ENCODE measurements at places on chromosomes 6 and 20.

DNA sequence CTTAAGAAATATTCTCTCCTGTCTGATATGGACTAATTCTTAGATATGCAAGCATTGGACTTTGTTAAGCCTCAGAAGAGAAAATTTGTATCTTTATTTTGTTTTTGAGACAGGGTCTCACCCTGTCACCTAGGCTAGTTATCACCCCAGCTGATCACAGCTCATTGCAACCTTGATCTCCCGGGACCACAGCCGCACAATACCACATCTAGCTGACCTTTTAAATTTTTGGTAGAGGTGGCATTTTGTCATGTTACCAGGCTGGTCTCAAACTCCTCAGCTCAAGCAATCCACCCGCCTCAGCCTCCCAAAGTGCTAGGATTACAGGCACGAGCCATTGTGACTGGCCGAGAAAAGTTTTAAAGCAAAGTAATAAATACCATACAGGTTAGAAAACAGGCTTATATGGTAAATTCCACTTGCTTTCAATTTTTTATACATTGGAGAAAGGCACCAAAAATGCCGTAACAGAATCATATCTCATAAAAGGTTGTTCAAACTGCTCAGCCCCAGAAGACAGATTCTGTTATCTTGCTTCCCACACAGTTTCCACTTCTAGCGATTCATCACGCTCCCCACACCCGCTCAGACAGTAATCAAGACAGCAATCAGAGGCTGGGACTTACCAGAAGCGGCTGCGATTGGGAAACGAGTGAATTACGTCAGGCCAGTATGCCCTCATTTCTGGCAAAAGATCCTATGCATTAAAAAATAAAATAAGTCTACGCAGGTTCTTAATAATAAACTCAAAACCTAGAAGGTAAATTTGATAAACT, 13.8 kb downstream of the RNASET2 start:
- peak; percentile 96 for DNase-seq

GRCh38 chr6:155510879-155511278, 55.2 kb upstream of the NOX3 start:
- DNase-seq = no peak

- no peak for DNase-seq
Observed at GRCh38 chr6:156916130-156916801, 139.1 kb downstream of the ARID1B start.

- no peak for DNase-seq
Observed at GRCh38 chr6:128511506-128511905, 8.9 kb downstream of the PTPRK start.

- DNase-seq = no peak
Observed at GRCh38 chr6:106750142-106750918, 121.0 kb downstream of the QRSL1 start.

DNA sequence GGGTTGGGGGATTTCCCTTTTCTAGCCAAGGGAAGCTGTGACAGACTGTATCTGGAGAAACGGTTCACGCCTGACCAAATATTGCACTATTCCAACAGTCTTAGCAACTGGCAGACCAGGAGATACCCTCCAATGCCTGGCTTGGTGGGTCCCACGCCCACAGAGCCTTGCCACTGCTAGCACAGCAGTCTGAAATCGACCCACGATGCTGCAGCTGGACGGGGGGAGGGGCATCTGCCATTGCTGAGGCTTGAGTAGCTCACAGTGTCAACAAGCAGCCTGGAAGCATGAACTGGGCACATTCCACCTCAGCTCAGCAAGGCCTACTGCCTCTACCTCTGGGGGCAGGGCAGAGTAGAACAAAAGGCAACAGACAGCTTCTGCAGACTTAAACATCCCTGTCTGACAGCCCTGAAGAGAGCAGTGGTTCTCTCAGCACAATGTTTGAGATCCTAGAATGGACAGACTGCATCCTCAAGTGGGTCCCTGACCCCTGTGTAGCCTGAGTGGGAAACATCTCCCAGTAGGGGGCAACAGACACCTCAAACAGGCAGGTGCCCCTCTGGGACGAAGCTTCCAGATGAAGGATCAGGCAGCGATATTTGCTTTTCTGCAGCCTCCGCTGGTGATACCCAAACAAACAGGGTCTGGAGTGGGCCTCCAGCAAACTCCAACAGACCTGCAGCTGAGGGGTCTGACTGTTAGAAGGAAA, 89.9 kb upstream of the ECI2 start:
- no peak for DNase-seq

DNA sequence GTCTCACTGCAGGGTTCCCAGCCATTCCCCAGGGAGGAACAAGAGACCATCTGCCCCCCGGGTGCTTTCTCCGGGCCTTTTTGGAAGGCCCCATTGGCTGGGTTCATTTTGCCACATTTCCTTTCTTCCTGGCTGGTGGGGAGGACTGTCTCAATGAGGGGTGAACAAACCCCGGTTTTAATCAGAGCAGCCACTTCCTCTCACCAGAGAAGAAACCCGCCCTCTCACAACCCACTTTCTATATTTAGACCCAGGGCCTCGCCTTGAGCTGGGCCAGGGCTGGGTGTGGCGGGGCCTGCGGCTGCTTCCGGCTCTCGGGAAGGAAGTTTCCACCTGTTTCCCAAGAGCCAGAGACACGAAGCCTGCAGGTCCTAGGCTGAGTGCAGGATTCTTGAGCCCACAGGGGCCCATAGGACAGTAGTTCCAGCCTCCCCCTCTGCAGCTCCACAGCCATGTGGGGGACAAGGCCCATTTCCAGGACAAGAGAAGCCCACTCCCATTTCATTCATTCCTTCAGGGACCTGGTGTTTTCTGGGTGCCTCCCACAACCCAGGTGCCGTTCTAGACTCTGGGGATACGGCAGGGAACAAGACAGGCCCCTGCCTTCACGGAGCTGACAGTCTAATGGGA, 41.8 kb downstream of the RBM38 start:
- peak; percentile 94 for DNase-seq

DNA sequence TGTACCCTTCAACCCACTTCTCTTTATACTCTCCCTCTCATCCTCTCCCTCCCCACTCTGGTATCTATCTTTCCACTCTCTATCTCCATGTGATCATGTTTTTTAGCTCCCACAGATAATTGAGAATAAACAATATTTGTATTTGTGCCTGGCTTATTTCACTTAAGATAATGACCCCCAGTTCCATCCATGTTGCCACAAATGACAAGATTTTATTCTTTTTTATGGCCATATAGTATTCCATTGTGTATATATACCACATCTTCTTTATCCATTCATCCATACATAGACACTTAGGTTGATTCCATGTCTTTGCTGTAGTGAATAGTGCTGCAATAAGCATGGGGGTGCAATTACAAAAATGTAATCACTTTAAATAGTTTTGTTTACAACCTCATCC, 62.3 kb downstream of the LY86 start:
- DNase-seq = no peak

GRCh38 chr6:108175176-108175591, 9.4 kb downstream of the NR2E1 start:
- no peak for DNase-seq

DNA sequence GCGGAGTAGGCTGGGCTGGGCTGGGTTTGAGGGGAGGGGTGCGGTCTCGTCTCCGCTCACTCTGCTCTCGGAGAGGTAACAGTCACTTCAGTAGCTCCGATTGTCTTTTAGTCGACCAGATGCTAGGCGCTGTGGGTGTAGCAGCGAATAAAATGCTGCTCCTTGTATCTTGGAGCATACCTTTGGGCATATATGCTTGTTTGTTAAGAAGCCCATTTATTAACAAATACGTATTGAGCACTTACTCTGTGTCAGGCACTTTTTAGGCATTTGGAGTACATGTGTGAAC, 545 bp downstream of the ACTR5 start:
- DNase-seq = peak; percentile 35

DNA sequence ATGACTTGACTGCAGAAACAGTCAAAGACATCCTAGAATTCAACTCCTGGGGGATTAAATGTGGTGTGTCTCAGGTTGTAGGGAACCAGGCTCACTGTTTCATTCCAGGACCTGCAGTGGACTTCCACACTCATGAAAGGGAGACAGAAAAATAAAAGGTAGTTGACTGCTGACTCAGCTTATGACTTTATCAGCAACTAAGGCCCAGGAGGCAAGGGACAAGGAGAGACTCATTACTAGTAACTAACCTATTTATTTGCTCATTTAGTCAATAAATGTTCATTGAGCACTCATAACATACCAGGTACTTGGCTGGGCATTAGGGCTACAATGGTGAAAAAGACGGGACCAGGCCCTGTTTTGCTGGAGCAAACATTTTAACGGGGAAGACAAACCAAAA, 2.9 kb downstream of the ZSCAN31 start:
- no peak for DNase-seq

GRCh38 chr6:14354919-14355572, 237.5 kb downstream of the CD83 start:
- DNase-seq = peak; percentile 93

DNA sequence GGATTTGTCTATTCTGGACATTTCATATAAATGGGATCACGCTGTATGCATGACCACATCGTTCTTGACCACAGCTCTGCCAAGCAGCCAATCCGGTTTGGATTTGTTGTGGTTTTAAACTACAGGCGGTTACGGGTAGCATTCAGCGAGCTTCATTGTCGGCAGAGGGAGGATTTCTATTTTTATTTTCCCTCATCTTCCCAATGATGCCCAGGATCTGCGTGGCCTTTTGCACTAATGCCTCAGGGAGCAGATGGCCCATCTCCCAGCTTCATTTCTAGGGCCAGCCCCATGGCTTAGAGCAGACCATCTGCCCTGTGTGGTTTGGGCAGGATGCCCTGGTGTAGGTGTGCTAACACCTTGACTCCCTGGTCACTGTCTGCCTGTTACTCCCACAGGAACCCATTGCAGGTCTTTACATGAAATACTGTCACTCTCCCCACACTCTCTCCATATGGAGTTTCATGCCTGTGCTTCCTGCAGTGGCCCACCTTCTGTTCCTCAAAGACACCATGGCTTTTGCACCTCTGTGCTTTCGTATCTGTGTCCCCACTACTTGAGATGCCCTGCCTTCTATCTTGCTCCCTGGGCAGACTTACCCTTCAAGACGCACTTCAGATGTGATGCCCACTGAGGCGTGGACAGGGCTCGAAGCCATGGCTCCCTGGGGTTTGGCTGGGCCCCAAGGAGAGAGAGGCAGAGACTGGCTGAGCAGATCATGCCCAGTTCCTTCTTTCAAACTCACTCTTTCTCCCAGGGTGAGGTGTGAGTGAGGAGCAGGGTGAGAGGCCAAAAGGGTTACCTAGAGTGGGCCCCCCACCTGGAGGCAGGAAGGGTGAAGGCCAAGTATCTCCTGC, 26.0 kb downstream of the SDCBP2 start:
- DNase-seq = peak; percentile 65

DNA sequence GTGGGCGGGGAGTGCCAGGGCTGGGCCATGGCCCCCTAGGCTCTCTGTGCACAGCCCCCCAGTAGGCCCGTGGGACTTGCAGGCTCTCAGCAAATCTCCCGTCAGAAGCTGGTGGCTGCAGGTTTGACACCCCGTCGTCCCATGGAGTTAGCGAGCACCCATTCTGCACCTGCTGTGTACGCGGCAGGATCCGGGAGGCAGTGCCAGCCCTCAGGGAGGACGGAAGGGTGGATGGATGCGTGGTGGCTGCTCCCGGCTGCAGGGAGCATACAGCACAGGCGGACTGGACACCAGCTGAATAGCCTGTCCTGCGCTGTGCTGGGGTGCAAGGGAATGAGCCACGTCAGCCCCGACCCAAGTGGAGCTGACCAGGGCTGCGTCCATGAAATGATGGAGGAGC, 32.4 kb upstream of the CHRNA4 start:
- no peak for DNase-seq

- peak; percentile 76 for DNase-seq
Observed at GRCh38 chr6:42010185-42010891, 40.0 kb upstream of the TAF8 start.

- no peak for DNase-seq
Observed at GRCh38 chr6:18087396-18088165, 34.9 kb downstream of the NHLRC1 start.

- DNase-seq = no peak
Observed at GRCh38 chr6:91079969-91080368, 493.1 kb upstream of the MAP3K7 start.

- DNase-seq = no peak
Observed at GRCh38 chr6:91366781-91367180, 779.9 kb upstream of the MAP3K7 start.

DNA sequence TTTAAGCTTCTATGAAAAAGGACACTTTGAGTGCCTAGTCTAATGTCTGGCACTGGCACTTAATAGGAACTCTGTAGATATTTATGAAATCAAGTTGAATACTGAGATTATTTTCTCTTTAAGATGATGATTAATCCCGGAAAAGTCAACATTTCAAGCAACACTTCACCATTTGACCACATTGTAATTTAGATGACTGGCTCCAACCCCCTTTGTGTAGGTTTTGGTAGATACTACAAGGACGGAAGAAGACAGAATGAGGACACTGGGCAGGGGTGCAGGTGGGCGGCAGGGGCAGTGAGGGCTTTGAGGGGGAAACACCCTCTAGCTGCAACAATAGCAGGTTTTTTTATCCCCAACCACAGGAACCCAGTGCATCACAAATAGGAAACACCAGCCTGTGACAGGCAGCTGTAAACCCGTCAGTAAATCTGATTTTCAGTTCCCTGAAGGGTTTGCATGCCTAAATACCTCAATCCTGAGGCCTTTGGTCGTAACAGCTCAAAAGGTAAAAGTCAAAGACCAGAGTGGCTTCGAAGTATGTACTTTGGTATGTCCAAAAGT, 4.6 kb downstream of the DTNBP1 start:
- no peak for DNase-seq

DNA sequence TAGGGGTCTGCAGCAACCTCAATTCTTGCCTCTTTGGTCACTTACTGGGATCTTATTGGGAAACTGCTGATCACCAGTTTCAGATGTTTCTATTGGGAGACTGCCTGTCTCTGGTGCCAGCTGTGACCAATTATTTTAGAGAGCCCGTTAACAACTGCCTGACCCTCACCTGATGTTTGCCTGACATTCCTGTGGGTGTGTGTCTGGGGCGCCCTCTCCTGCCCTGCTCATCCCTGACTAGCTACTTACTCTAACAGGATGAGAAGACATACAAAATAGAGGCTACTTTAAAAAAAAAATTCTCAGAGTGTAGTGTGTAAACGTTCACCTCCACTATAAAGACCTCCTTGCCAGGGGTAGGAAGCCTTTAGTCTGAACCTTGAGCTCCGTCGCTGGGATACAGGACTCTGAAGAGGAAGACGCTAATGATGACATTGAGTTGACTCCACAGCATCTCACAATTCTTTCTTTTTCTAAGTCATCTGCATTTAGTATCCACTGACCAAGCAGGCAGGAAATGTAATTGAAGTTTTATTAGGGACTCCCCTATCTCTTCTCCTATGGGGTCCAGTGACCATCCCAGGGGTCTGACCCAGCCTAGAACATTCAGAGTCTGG, 54.6 kb upstream of the DDR1 start:
- DNase-seq = no peak

- no peak for DNase-seq
Observed at GRCh38 chr20:52867305-52867704, 104.9 kb upstream of the TSHZ2 start.

- peak; percentile 15 for DNase-seq
Observed at GRCh38 chr6:44733868-44734267, 346.4 kb downstream of the CDC5L start.

- no peak for DNase-seq
Observed at GRCh38 chr6:74570044-74570443, 635.8 kb downstream of the COL12A1 start.

Measured in hematopoietic multipotent progenitor cell treated with erythropoietin and hydrocortisone succinate and interleukin-3 and kit ligand, for 4 days (in vitro differentiated cells).